ENCODE measurements at places on chromosomes 16 and 17.

GRCh38 chr17:74257311-74257710, 16.7 kb upstream of the DNAI2 start:
- H3K27me3 ChIP-seq: no peaks in the 10 kb centered on the region
- peaks cover 15% of the 10 kb centered on the region for H3K36me3 ChIP-seq
- H3K4me1 ChIP-seq: no peaks in the 10 kb centered on the region
- DNase-seq: no peak
- no peak overlapping the region for H3K27ac ChIP-seq

DNA sequence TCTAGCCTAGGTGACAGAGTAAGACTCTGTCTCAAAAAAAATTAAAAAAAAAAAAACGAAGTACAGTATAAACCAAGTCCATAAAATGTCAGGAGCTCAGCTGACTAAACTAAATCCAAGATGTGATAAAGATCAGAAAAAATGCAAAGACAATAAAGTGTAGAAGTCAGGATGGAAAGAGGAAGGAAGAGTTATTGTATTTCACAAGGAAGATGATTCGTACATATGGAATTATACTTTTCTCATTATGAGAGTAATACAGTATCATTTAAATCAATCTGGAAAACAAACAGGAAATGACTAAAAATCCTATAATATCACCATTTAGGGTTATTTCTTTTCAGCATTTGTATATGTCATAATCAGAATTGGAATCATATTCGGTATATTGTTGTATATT, 11.4 kb upstream of the APOH start:
- no peaks in the 10 kb centered on the region for H3K36me3 ChIP-seq
- no peak overlapping the region for H3K4me3 ChIP-seq
- H3K27me3 ChIP-seq: no peaks in the 10 kb centered on the region
- no peak overlapping the region for H3K27ac ChIP-seq
- peaks cover 6% of the 10 kb centered on the region for H3K4me1 ChIP-seq

GRCh38 chr17:76612977-76613851, 27.6 kb upstream of the ST6GALNAC2 start:
- DNase-seq: no peak
- no peak overlapping the region for H3K4me3 ChIP-seq
- H3K27ac ChIP-seq: no peak overlapping the region
- H3K4me1 ChIP-seq: no peaks in the 10 kb centered on the region
- H3K36me3 ChIP-seq: no peaks in the 10 kb centered on the region

DNA sequence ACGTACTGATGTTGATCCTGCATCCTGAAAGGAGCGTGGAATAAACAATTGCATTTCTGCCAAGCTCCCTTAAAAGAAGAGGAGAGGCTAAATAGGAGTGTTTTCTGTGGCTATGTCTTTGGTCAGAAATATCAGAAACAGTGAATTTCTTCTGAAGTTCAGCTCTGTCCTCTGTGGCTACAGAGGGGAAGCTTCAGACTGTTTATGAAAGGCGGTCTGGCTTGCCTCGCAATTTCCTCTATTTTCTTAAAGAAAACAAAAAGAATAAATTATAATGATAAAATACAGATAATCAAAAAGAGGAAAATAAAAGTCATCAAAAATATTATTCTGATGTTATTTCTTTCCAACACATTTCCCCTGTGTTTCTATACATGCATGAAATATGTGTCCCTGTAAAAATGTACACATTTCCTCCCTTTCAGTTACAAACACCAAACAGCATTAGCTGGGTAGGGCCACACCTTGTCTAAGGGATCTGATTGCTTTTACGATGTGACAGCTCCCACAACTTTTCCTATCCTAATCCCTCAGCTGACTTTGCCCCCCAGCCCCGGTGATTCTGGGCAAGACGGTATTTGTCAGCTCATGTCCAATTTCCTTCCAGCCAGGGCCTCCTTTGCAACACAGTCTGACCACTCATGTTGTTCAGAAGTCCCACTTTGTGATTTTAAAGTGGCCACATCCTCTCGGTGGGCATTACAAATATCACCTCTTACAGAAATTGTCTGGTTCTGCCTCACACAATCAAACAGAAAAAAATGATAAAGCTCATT, 439.0 kb downstream of the HS3ST3B1 start:
- DNase-seq: no peak
- no peak overlapping the region for H3K4me3 ChIP-seq
- H3K27me3 ChIP-seq: peaks cover 3% of the 10 kb centered on the region
- no peak overlapping the region for H3K27ac ChIP-seq
- no peaks in the 10 kb centered on the region for H3K36me3 ChIP-seq

GRCh38 chr16:85310868-85311585, 198.8 kb upstream of the CIBAR2 start:
- peak overlapping the region; percentile 19 for H3K4me3 ChIP-seq
- peak; percentile 30 for DNase-seq
- no peaks in the 10 kb centered on the region for H3K36me3 ChIP-seq

Measured in CD4-positive, alpha-beta T cell (primary cell).